Mucosa of gallbladder (tissue), 1 donor: ENCODE measurements at places on chromosomes 3 and 15.

DNA sequence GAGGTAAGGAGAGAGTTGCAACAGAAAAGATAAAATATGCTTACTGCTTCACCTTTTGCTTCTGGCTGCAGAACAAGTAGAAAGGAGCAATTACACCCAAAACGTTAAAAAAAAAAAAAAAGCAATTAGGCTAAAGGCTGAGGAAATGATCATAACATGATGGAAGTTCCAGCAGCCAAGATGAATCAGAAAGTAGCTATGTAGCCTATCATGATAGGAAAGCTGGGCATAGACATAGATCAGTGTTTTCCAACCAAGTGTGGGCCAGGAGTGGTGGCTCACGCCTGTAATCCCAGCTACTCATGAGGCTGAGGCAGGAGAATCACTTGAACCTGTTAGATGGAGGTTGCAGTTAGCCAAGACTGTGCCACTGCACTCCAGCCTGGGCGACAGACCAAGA is 52.6 kb downstream of the AGTR1 start:
- DNase-seq: no peak

GRCh38 chr15:36911322-36911944 is 188.9 kb downstream of the MEIS2 start:
- DNase-seq: no peak

DNA sequence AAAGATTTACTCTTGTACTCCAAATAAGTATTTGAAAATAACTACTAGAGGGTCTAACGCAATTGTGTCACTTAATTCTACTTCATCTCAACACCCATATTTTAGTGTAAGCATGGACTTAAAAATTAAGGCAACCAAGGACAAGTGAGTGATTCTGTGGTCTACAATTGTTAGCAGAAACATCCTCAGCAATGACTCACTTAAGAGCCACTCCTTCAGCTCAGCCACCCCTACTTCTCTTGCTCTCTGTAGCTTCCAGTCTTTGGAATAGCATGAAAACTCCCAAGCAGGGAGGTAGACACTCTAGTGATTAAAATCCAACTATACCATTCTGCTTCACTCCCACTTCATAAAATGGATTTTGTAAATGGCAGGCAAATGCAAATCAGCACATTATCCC is 116.0 kb upstream of the LRRN1 start:
- DNase-seq: no peak

DNA sequence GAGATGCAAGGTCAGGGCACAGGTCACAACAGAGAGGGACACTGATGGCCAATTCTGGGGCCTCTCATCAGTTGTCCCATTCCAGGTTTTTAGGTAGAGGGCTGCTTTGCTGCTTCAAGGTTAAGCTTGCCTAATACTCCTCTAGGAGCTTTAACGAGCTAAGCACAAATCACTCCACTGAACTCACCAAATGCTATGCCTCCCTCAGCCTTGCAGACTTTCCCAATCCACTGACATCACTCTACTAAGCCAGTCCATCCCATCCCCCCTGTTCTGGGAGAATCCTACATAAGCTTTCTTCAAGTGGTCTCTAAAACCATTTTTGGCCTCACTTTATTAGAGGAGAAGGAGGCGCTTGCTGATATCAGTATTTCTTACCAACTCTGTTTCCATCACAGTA is 24.8 kb upstream of the PDCD6IP start:
- no peak for DNase-seq

DNA sequence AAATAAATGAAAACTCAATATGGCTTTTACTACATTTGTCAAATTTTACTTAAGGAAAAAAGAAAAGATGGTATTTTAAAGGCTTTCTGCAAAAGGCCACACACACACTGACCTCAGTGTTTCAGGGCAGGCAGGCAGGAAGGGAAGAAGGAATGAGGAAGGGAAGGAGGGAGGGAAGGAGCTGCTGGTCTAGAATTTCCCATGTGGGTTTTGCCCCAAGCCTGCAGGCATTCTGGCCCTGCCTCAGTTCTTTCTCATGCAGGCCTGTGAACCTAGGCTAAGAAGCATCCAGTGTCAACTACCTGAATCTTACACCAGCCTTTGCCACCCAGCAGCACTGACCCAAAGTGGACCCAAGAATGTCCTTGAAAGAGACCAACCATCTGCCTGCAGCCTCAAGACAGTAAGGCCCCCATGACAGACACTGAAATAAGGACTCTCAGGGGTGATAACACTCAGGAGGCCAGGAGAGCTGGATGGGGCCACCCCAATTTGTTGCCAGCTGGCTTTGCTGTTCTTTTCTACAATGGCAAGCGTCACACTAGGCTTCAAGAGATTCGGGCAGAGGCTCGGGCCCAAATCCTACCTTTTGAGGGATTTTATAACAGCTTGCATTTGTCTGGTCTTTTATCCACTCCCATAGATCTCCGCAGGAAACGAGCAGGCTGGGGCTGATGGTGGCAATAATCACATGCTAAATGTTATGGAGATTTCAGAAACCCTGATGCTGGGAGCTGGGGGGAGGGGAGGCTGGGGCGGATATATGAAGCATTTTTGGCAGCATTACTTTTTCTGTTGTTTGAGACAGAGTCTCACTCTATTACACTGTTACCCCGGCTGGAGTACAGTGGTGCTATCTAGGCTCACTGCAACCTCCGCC is 51.4 kb downstream of the XXYLT1 start:
- no peak for DNase-seq
